Large intestine (tissue), 12 donors: ENCODE measurements at places on chromosomes 5 and 9. TPM values are rescaled to one million over a fixed set of nuclear protein-coding genes. Genes with fewer than 3 reads are reported as not detected.

SUSD3 gene
- polyA plus RNA-seq = 7.6 TPM

SPAG8 gene
- polyA plus RNA-seq = 1.4 TPM

GRCh38 chr9:85332487-85332886 is 409.3 kb downstream of the AGTPBP1 start:
- DNase-seq = no peak

DNA sequence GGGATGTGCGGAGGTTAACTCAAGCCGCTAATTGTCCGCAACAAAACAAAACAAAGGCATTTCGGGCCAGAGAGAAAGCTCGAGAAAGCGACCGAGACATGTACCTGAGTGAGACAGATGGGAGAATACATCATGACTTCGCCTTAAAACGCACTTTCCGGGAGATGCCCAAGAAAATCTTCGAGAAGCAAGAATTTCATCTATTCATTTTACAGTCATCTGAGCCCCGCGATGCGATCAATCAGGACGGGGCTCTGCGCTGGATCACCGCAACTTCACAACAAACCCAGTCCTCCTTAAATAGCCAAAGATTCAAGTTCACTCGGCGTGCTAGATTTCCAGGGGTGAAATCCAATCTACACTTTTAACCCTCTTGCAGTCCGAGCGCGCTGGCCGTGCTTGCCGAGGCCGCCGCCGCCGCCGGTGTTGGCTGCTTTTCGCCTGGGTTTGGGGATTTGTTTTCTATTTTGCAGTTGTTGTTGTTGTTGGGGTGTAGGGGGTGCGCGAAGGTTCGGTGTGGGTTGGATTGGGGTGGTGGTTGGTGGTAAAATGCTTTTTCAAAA is 482 bp downstream of the NFIB start:
- DNase-seq = no peak

DNA sequence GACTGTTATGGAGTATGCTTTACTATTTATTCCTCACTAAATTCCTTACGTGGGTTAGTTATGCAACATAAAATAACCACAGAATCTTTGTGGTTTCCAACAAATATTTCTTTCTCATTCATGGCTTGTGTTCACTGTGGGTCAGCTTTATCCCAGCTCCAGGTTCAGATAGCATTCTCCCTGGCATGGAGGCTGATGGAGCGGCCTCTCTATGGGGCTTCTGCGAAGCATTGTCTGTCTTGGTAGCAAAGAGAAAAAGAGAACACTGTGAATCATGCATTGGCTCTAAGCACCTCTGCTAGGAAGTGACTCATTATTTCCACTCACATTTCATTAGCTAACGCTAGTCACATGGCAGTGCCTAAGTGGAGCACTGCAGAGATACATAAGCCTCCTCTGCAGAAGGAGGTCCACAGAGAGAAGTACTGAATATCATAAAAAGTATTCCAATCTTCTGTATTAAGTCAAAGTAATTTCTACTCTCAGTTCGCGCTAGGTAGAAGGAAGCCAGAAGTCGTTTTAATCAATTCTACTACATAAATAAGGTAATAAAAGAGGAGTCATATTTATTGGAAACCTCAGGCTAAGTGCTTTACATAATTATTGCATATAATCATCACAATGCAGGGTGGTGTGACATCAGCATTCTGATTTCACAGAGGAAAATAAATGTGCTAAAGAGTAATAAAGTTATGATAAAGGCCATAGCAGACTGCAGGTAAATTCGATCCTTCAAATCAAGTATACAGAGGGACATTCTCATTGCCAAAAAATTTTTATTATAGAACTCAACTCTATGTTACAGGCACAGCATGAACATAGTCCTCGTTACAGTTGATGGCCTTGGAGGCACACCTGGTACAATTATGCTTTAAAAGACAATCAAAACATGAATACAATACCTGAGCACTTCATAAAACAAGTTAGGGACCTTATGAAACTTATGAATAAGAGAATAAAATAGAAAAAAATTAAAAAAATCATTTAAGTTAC is 531.1 kb downstream of the CETN3 start:
- DNase-seq = no peak
